ENCODE measurements at places on chromosomes 7 and 10.

GRCh38 chr7:66356277-66356721, 151.2 kb downstream of the TPST1 start:
- no peaks in the 10 kb centered on the region for H3K27me3 ChIP-seq
- no peak for DNase-seq
- peak overlapping the region; percentile 37 for H3K27ac ChIP-seq
- peaks cover 53% of the 10 kb centered on the region for H3K4me1 ChIP-seq

DNA sequence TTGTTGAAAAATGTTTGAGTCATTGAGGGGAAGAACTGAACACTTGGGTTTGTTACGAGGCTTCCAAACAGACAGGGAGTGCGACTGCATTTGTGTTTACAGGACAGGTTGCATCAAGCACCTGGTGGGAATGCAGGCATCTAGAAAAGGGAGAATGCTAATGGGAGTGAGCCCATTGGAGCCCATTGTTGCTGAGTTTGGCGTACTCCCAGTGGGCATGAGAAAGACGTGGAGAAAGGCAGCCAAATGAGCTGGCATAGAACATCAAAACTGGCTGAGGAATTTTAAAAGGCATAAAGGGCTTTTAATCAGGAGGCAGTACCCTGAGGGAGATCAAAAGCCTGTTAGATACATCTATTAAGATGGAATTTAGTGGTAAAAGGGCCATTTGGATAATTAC, 171.6 kb upstream of the NPSR1 start:
- H3K36me3 ChIP-seq = no peaks in the 10 kb centered on the region
- H3K4me3 ChIP-seq = no peak overlapping the region
- H3K27ac ChIP-seq = no peak overlapping the region
- peaks cover 3% of the 10 kb centered on the region for H3K27me3 ChIP-seq
- H3K4me1 ChIP-seq = no peaks in the 10 kb centered on the region

GRCh38 chr7:779480-779879, 52.4 kb upstream of the PRKAR1B start:
- H3K4me1 ChIP-seq = no peaks in the 10 kb centered on the region
- no peak overlapping the region for H3K4me3 ChIP-seq
- DNase-seq = no peak
- H3K27me3 ChIP-seq = no peaks in the 10 kb centered on the region
- peaks cover 25% of the 10 kb centered on the region for H3K36me3 ChIP-seq
- H3K27ac ChIP-seq = no peak overlapping the region

DNA sequence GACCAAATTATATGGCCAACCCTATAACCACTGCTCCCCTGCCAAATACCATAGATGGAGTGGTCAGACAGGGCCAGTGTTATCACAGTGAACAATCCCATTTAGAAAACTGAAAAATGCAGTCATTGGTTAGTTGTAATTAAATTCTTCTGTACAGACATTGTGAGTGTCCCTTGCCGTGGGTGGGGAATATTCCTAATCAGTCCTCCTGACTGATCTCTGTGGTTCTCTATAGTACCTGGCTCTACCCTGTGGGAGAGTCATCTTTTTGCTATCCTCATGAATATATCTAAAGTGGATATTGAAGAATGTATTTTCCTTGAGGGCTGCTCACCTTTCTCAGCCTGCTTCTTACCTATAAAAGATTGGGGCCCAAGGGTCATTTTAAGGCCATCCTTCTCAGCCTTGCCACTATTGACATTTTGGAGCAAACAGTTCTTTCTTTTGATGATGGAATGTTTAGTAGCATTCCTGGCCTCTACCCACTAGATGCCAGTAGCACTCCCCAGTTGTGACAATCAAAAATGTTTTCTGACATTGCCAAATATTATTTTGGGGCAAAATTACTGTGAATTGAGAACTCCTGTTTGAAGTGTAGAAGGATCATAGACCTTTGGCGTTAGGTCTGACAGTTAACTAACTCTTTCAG, 110.2 kb downstream of the MAPK8 start:
- peaks cover 75% of the 10 kb centered on the region for H3K4me1 ChIP-seq
- H3K4me3 ChIP-seq = peak overlapping the region; percentile 22
- H3K27me3 ChIP-seq = no peaks in the 10 kb centered on the region

- H3K4me1 ChIP-seq = no peaks in the 10 kb centered on the region
- no peak for DNase-seq
- peaks cover 17% of the 10 kb centered on the region for H3K27me3 ChIP-seq
- H3K4me3 ChIP-seq = no peak overlapping the region
- H3K36me3 ChIP-seq = no peaks in the 10 kb centered on the region
Measured at GRCh38 chr10:33979195-33979594, 644.7 kb upstream of the NRP1 start.

DNA sequence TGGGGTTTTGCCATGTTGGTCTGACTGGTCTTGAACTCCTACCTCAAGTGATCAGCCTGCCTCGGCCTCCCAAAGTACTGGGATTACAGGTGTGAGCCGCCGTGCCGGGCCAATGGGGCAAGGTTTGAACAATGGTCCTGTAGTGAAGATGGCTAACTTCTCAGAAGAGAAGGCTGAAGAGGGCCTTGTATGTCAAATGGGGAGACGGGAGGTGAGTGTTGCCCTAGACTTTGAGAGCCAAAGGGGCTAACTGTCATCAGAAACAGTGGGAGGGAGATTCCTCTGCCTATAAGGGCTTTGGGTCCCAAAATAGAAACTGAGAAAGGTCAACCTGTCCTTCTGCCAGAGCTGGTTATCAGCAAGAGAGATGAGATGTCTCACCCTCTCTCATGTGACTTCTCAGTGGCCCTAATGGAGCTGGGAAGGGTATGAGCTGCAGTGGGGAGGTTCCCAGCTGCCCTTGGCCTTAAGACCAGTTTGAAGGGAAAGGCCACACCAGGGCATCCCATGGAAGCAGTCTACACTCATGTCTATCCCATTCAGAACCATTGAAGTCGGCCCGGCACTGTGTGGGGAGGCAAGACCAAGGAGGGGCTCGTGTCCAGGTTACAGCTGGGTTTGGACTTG, 1.3 kb upstream of the SAMD8 start:
- peak overlapping the region; percentile 97 for H3K27ac ChIP-seq
- peaks cover 47% of the 10 kb centered on the region for H3K4me1 ChIP-seq
- H3K27me3 ChIP-seq = no peaks in the 10 kb centered on the region
- peaks cover 7% of the 10 kb centered on the region for H3K36me3 ChIP-seq
